NCI-H345 (cell line): ENCODE measurements at places on chromosomes 3 and 15.

DNA sequence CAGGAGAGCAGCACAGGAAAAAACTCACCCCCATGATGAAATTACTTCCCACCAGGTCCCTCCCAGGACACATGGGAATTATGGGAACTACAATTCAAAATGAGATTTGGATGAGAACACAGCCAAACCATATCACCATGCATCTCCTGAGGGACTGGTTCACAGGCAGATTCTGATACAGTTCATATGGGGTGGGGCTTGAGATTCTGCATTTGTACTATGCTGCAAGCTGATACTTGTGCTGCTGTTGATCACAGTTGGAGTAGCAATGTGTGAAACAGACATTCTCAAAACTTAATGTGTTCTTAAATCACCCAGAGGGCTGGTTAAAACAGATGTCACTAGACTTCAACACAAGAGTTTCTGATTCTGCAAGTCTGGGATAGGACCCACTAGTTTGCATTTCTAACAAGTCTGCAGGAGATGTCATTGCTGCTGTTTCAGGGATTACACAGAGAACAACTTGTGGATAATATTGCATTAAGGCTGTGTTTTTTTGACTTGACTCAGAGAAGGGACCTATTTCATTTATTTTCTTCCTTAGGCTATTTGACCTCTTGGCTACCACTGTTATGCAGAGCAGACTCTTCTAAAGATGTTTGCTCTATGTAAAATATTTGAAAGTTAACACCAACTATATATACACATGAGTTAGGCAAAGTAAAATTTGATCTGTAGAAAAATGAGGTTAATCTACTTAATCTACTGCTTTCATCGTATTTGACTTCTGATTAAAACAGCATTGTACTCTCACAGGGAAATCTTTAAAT is 194.2 kb upstream of the CNTN3 start:
- DNase-seq, result no peak

- no peak for DNase-seq
Measured at GRCh38 chr3:156687023-156687422, 12.6 kb downstream of the TIPARP start.

DNA sequence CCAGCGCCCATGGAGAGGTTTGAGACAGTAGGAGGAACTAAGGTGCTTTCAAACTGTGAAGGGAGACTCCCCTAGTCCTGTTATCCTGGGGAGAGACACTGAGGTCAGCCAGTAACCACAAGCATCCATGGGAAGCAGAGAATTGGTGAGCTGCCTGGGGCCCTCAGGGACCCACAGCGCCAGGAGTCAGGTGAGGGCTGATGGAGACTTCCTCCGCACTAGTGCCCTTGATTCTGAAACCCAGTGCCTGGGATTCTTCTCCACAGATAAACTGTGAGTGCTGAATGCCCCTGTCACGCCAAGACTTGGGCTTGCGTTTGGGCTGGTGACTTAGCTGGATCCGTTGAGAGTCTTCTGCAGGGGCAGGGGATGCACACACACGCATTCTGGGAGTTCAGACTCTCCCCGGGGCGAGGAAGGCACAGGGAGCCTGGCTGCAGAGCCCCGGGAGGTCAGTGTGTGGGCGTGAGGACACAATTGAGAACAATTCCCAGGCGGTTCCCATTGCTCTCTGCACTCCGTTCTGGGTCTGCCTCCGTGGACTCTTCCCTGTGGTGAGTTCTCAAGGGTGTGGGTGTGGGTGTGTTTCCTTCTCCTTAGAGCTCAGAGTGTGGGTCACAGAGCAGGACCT is 37.9 kb upstream of the SLCO2A1 start:
- no peak for DNase-seq

- no peak for DNase-seq
Measured at GRCh38 chr15:29939404-29939803, 117.1 kb upstream of the TJP1 start.

DNA sequence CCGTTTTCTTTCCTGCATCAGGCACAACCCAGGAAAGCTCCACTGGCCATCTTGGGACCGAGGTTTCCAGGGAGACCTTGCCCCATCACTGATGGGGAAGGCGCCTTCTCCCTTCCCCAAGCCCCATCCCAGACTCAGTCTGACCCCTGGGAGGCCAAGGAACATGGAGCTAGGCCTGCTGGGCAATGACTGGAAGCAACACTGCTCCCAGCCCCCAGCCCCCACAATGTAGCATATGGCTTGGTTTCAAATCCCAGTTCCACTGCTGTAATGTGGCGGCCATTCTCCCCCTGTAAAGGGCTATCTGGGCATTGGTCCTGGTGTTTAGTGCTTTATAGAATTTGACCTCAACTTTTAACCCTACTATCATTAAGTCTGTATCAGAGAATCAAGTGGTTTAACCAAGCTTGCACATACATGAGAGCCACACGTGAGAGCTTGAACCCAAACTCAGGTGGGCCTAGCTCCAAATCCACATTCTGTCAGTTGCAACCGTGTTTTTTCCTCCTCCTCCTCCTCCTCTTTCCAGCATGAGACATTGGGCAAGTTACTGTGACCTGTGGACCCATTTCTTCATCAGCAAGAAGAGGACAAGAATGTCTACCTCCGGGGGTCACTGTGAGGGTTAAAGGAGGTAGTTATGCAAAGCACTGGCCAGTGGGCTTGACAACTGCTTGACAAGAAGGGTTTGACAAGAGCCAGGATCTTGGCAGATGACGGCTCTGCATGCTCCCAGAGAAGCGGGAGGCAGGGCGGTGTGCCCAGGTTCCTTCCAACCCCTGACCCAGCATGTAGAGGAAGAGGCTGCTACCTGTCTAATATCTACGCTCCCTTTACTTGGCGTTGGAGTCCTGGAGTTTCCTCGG is 37.4 kb downstream of the KLHL25 start:
- no peak for DNase-seq

GRCh38 chr3:29700256-29700655 is 419.4 kb downstream of the RBMS3 start:
- DNase-seq, result no peak

GRCh38 chr3:129409541-129409940 is 18.9 kb downstream of the EFCAB12 start:
- no peak for DNase-seq

DNA sequence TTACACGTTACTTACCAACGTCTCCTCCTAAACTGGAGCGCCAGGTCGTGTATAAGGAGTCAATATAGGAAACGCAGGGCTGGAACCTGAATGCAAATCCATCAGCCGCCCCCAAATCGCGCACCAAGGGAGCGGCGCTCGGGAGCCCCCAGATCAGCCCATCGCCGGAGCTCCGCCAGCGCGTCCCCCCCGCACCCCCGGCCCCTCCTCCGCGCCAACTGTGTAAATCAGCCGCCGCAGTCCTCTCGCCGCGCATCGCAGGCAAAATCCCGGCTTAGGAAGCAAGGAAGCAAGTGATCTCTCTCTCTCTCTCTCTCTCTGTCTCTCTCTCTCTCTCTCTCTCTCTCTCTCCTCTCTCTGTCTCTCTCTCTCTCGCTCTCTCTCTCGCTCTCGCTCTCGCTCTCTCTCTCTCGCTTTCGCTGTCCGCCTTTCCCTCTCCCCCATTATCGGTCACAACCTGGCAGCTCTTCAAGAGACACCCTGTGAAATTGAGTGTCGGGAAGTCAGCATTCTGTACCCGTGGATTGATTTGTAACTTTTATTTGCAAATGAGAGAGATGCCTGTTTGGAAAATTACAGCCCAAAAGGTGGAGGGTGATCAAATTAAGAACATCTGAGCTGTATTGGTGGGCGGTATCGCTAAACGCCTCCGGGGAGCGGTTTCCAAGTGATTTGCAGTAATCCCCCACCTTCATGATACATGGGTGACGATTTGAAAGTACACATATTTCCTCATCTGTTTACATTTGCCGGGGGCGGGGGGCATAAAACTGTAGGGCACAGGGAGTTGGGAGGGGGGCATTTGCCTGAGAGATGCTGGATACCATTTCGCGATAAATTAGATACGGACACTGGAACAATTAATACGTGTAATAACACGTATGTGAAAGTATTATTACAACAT is 645 bp upstream of the SLITRK3 start:
- peak; percentile 33 for DNase-seq

DNA sequence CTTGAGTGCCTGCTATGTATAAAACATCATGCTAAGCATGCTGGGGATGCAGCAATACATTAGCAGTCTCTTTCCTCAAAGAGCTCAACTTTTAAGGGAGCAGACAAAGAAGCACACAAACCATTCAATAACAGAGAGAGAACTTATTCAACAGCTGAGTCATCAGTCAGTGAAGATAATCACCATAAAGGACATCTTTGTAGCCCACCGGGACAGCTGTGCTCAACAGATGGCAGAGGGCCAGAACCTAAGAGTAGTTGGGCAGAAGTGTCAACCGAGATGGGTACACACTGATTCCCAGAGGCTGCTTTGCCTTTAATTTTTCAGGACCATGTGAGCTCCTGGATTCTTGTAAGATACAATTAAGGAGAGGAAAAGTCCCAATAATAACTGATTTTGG is 4.2 kb upstream of the RAB8B start:
- DNase-seq, result peak; percentile 30

DNA sequence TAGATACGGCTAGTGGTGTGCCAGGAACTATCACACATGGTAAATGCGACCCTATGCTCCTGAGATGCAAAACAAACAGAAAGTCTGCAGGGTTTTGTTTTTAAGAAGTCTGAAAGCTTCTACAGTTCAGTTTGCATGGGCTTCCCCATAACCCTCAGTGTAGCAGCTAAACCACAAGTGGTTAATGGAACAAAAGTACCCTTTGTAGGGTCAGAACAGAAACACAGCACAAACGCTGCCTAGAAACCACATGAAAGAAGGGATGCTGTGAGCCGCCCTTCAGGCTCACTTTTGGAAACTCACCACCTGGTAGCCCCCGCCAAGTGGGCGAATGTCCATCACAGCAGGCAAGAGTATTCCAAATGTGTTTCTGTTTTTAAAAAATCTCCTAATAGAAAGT is 46.2 kb downstream of the CTDSPL start:
- DNase-seq, result no peak

GRCh38 chr3:184746131-184747120 is 34.6 kb upstream of the MAGEF1 start:
- DNase-seq, result no peak

DNA sequence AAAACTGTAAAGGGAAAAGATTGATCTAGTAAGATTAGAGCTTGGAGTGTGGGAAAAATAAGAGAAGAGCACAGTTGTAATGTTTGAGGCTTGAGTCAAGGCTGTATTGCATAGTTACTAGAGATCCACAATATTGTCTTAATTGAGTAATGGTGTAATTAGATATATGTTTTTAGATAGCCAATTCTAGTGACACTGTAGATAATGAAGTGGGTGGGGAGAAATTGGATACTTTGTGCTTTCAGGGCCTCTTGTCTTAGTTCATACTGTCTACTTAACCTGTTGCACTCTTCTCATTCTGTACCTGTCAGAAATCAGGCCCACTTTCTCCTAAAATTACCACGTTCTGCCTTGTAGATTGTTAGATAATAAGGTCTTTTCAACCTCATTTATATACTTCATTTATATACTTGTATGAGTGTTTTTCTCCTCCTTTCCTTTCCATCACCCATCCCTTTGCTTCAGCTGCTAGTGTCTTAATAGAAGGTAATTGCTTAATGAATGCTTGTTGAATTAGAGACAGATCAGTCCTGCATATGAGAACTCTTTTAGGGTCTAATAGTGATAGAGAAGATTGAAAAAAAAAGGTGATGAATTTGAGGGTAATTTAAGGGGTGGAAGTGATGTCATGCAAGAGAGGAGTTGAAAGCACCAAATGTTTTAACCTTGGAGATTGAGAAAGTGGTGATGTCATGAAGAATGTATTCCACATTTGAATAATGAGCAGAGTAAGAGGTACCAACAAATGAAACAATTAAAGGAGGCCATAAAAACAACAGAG is 32.0 kb downstream of the PIK3CA start:
- DNase-seq, result no peak

GRCh38 chr3:152695840-152696239 is 139.1 kb upstream of the P2RY1 start:
- no peak for DNase-seq

DNA sequence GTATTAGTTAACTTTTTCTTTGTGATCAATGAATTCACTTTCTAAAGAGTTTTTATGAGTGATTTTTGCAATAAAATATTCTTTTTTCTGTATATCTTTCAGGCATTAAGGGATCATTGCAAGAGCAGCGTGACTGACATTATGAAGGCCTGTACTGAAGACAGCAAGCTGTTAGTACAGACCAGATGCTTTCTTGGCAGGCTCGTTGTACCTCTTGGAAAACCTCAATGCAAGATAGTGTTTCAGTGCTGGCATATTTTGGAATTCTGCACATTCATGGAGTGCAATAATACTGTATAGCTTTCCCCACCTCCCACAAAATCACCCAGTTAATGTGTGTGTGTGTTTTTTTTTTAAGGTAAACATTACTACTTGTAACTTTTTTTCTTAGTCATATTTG is 24.4 kb downstream of the SELENOT start:
- DNase-seq, result no peak

DNA sequence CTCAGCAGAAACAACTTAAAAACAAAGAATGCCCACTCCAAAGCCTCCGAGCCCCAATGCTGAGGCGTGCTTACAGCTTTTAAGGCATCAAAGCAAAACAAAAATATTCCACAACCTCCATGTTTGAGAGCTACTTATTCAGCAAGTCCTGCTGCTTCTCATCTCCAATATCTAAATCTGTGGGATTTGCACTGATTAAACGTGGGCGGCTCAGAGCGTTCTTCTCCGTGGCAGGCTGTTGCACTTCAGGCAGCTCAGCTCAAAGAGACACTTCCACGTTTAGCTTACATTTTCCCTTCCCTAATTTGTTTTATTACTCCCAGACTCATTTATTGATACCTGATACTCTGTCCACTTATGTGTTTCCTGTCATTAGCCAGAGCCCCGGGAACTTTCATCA is 282.6 kb upstream of the MCTP2 start:
- DNase-seq, result no peak

- DNase-seq, result no peak
Measured at GRCh38 chr3:129195731-129196256, 12.1 kb upstream of the CNBP start.

DNA sequence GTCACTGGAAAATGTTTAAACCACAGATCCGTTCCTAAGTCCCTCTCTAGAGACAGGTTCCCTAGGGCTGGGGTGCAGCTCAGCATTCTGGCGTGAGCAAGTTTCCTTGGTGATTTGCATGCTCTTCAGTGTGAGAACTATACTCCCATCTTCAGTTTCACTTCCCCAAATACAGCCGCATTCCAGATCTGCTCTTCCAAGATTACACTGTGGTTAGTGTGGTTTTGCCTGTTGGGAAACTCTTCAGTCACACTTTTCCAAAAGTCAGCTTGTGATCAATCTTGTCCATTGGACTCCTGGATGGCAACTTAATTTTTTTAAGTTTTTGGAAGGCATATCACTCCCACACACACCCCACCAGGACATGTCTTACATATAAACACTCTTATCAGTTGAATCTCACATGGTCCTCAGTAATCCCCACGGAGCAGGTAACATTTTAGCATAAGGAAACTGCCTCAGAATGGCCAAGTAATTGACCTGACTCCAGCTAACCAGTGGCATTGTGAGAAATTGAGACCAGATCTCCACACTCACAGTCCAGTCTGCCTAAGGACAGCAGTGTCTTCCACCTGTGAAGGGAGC is 33.5 kb upstream of the PTPN23 start:
- no peak for DNase-seq

DNA sequence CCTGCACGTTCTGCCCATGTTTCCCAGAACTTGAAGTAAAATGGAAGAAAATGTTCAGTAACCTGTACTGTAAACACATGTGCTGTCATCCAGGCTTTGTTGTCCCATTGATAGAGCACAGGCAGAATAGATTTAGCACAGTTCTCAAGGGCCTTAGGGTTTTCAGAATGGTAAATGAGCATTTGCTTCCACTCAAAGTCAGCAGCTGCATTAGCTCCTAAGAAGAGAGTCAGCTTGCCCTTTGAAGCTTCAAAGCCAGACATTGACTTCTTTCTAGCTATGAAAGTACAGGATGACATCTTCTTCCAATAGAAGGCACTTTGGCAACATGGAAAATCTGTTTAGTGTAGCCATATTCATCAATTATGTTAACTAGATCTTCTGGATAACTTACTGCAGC is 76.2 kb upstream of the TMEM108 start:
- DNase-seq, result no peak
